GM19239 (cell line): ENCODE measurements at places on chromosomes 12 and 14.

DNA sequence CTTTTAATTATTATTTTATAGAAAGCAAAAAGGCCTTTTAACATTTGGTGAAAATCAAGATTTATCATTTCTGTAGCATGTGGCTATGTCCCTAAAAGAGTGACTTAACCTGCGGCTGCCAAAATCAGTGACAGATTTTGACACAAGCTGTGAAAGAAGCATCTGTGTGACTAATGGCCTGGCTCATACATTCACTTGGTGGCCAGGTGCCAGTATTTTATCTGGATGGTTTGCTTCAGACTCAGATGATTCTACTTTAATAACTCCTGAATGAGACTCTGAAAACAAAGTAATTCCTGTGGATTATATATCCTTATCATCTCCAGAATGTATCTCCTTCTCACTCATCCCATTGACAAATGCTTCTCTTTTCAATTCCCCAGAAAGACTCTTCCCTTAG is 103.0 kb downstream of the FSCB start:
- DNase-seq: no peak

DNA sequence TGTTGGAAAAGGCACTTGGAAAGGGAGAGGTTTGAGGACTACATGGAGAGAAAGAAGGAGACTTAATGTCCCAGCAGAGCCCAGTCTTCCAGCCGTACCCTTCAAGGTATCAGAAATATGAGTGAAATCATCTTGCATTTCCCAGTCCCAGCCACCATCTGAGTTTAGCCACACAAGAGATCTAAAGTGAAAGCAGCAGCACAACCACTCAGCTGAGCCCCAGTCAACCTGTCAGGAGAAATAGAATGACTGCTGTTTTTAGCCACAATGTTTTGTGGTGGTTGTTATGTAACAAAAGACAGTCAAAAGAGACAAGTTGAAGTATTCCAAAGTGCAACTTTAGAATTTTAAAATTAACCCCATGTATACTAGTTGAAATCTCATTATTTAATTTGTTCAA is 28.0 kb downstream of the DERA start:
- no peak for DNase-seq

DNA sequence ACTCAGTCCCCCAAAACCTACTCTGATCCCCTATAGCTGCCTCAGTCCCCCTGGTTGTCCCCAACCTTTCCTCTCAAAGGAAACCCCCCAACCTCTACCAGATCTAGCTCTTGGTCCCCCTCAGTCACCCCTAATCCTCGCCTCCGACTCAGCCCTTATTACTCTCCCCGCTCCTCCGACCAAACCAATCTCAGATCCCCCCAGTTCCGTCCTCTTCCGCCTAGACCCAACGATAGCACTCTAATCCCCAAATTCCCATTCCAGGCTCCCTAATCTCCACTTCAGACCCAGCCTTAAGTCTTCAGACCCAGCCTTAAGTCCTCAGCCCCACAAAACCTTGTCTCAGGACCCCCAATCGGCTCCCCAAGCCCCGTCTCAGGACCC is 612 bp downstream of the VPS37B start:
- DNase-seq: no peak

DNA sequence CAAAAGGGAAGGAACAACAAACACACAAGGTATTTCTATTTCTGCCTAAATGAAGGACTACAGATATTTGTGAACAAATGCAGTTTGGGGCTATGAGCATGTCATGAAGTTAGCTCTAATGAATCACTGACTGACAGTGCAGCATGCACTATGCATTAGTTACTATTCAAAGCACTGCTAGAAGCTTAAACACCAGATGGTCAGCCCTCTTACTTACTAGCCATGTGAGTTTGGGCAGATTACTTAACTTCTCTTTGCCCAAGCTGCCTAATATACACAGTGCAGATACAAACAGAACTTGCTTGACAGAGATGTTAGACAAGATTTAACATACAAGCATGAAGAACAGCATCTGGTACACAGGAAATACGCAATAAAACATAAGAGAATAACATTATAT is 96.0 kb downstream of the ATXN2 start:
- no peak for DNase-seq

- DNase-seq: no peak
Observed at GRCh38 chr14:35047976-35048513, 2.0 kb downstream of the FAM177A1 start.

DNA sequence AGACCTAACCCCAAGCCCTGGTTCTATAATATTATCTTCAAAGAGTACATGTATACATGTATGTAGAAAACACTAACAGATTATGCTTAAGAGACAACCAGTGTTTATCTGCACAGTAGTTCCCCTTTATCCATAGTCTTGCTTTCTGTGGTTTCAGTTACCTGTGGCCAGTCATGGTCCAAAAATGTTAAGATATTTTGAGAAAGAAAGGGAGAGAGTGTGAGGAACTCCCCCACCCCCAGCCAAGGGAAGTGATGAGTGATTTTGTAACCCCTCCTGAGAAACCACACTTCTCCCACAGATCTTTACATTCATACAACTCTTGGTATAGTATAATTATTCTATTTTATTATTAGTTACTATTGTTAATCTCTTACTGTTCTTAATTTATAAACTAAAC is 77.3 kb upstream of the CNTN1 start:
- no peak for DNase-seq

DNA sequence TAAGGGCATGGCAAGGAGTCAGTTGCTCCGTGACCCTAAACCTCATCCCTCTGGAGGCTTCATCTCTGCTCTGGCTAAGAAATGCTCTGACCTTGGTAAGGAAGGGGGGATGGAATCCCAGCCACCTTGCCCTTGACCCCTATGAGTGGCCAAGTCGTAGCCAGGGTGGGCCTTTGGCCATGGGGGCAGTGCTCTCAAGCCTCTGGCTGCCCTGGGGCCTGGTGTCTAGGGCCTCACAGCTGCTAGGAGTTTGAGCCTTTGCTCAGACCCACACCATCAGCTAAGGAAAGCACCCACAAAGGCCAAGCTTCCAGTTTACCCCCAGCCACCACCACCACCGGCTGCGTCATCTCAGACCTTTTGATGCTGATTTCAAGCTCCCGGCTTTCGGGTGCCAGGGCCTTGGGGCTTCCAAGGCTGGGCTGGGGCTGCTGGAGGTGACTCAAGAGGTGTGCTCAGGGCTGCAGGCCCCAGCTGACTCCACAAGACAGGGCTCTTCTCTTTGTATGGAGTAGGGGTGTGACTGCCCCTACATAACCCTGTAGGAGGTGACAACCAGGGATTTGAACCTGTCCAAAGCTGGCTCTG is 3.7 kb downstream of the ASB2 start:
- no peak for DNase-seq

DNA sequence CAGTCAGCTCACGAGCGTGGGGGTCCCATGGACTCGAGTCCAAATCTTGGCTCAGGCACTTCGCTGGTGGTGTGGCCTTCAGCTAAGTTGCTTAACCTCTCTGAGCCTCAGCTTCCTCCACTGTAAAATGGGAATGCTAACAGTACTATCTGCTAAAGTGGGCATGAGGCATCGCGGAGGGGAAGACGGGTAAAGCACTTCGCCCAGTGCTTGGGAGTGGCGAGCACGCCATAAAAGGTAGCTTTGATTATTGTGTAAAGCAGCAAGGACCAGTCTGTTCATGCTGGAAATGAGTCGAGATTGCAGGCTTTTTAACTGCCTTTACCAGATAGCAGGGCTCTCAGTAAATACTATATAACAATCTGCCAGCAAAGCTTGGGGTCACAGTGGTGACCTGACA is 24.5 kb downstream of the HRK start:
- DNase-seq: no peak

- no peak for DNase-seq
Observed at GRCh38 chr14:51650716-51651387, 858 bp upstream of the FRMD6 start.

DNA sequence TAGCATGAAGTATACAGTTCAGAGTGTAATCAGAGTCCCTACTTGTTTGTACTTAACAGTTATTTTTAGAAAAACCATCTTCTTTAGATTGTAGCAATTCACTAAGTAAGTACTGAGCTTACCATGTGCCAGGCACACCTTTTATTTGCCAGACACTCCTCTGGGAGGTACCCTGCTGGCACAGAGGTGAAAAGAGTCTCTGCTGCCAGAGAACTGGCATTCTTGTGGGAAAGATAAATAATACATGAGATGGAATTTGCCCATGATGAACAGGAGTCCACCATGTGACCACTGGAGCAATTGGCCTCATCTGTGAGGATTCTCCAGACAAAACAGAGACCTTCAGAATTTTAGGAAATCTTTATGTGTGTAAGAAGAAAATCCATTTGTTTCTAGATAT is 199.3 kb upstream of the SLC16A7 start:
- no peak for DNase-seq

DNA sequence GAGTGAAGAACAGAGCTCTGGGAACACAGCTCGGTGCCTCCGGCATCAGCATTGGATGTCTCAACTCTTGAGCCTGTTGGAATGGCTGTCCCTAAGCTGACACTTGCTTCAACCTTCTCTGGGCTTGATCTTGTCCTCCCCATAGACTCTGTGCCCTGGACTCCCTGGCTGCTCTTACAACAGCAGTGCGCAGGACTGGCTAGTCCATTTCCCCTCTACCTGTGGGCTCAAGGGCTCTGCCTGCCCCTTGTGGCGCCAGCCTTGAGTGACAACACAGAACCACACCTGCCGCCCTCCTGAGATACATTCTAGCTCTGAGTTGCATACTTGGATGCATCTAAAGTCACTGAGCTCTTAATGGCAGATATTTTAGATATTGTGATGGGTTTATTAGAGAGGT is 6.2 kb downstream of the CRADD start:
- no peak for DNase-seq

- peak; percentile 40 for DNase-seq
Observed at GRCh38 chr12:92987846-92988621, 58.9 kb upstream of the EEA1 start.

DNA sequence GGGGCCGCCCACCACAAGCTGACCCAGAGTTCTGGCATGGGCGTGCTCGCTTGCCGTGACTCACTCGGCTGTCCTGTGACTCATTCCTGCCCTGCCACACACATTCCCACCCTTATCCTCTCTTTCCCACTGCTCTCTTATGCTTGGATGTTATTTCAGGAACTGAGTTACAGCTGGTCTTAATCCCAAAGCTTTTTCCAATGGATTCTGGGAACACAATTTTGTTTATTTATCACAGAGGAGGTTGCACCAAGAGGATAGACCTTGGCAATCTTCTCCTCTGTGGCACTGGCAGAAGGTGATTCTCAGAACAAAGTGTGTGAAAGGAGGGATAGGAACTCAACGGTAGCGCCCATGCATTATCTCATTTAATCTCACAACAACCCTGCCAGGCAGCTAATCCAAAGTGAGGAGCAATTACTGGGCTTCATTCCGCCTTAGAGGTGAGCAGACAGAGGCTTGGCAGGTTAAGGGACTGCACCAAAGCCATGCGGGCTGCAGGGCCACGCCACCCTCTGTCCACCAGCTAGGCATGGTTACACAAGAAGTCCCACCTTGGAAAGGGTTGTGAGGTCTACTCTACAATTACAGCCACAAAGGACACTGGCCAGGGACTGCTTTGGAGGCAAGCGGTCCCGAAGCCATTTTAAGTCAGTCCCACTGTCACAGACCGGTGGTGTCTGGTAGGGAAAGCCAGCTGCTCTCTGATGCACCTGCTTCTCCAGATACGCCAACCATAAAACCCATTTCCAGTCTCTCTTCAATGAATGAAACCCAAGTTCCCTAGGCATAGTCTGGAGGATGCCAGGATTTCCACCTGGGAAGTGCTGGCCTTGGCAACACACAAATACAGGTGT is 32.9 kb downstream of the SYNE3 start:
- DNase-seq: no peak

- DNase-seq: no peak
Observed at GRCh38 chr14:67573228-67574010, 26.6 kb downstream of the PIGH start.

DNA sequence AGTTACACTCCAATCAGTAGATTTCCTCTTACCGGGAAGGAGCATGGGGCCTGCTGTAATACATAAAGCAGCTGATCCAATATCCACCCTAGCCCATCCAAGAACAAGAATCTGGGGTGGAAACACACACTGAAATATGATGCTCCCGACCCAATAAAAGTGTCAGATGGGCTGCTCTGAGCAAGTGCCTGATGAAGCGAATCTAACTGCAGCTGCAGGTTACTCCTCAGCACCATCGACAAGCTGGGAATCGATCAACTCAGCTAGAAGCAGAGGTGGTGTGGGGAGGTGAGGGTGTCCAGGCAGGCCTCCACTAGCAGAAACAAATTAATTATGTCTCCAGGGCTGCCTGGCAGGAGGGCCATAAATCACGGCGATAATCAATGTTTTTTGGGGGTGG is 64.0 kb upstream of the WSCD2 start:
- no peak for DNase-seq
